CD4-positive, alpha-beta T cell treated with Interleukin-2 at 100 ng/mL for 4 hours (primary cell): ENCODE measurements at places on chromosomes 5 and 9.

DNA sequence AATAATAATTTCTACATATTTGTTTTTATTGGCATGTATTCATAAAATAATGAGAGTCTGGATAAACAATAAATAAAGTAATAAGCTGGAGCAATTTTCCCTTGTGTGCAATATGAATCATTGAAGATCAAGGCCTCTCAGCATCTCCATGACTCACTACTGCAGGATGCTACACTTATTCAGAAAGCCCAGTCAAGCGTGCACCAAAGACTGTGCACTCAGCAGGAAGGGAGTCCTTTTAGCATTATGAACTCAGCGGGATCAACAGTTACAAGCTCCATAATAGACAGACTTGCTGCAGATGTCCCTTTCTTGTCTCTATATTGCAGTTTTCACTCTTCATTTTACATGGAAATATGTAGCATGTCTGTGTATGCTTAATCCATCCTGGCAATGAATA is 485.3 kb downstream of the CDH9 start:
- no peak for DNase-seq

- DNase-seq: no peak
Observed at GRCh38 chr5:13708906-13709305, 235.6 kb downstream of the DNAH5 start.

GRCh38 chr9:112127281-112127680 is 47.8 kb downstream of the SUSD1 start:
- DNase-seq: no peak

DNA sequence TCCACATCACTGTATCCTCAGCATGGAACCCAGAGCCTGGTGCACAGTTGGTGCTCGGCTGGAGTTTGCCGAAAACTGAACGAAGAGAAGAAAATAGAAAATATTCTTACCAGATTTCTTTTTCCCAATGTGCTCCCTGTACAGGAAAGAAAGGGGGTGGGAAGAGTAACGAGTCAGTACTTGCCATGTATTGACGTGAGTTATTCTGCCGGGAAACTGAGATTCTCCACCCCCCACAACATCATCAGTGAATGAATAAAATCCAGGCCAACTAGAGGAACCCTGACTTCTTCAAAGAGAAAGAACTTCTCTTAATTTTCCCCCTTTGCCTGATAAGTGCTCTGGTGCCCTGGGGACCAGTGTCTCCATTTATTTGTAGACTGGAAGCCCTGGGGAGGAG is 80.6 kb downstream of the SH3PXD2B start:
- DNase-seq: no peak

- DNase-seq: no peak
Observed at GRCh38 chr9:89304834-89305188, 6.2 kb upstream of the CKS2 start.

GRCh38 chr5:44875661-44876605 is 67.2 kb downstream of the MRPS30 start:
- DNase-seq: peak; percentile 30

GRCh38 chr5:135880278-135880677 is 15.4 kb downstream of the IL9 start:
- no peak for DNase-seq

- DNase-seq: no peak
Observed at GRCh38 chr5:136162008-136162407, 29.4 kb downstream of the SMAD5 start.

- peak; percentile 63 for DNase-seq
Observed at GRCh38 chr9:63817622-63818518, 1467.1 kb downstream of the FOXD4L5 start.

DNA sequence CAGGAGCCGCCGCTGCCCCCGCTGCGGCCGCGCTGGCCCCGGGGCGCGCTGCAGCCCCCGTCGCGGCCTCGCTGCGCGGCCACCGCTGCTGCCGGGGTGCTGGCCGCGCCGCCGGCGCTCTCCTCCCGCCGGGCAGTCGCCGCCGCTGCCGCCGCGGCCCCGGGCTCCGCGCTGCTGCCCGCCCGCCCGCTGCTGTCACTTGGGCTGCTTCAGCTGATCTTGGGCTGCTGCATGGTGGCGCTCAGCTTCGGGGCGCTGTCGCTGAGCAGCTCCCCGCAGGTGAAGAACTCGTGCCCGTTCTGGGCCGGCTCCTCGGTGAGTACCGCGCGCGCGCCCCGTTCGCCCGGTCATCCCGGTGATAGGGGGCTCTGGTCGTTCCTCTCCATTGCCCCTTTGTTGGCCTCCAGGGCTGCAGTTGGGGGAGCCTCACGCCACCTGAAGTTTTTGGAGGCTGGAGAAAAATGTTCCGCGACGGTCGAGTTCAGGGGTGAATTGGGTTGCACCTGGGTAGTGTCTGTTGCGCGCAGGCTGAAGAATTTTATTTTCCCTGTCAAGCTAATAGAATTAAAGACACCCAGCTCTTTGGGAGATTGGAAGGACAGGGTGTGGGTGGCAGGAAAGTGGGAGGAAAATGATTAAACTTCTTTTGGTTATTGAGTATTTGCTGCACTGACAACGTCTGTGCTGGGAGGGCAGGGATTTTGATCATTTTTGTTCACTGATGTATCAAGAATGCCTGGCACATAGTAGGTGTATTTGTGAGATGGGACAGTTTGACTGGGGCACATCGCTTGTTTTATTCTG is 596 bp downstream of the ENTREP1 start:
- DNase-seq: no peak

DNA sequence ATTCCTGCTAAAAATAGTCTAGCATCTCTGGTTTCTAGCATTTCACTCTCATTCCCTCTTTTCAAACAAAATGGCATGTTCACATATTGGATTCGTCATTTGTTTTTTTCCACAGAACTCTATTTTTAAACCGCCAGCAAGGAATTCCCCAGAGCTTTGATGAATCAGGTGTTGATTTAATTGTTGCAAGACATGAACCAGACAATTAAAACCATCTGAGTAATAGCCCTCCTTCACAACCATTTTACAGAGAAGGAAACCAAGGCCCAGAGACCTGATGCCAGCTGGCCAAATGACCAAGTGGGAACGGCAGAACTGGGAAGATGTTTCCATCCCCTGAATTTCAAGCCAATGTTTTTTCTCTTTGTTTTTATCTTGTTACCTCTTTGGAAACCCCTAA is 167.0 kb downstream of the CAAP1 start:
- no peak for DNase-seq

GRCh38 chr5:102975457-102976182 is 144.3 kb downstream of the GIN1 start:
- DNase-seq: no peak

- DNase-seq: no peak
Observed at GRCh38 chr5:84791730-84792129, 407.1 kb upstream of the EDIL3 start.

GRCh38 chr5:172113036-172113435 is 75.0 kb downstream of the STK10 start:
- peak; percentile 95 for DNase-seq

- no peak for DNase-seq
Observed at GRCh38 chr9:20569525-20569924, 52.8 kb downstream of the MLLT3 start.

DNA sequence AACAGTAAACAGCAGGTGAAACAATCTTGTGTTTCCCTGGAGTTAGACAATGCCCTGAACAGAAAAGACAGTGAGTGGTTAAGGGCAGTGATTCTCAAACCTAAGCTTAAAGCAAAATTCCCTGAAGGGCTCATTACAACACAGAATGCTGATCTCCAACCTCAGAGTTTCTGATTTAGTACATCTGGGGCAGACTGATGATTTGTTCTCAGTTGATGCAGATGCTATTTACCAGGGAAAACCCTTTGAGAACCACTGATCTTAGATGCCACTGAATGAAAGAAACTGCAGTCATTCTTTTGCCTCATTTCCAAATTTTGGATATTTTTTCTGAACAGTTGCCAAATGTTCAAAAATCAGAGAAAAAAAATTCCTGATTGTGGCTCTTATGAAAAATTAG is 18.7 kb upstream of the ADAM19 start:
- no peak for DNase-seq

DNA sequence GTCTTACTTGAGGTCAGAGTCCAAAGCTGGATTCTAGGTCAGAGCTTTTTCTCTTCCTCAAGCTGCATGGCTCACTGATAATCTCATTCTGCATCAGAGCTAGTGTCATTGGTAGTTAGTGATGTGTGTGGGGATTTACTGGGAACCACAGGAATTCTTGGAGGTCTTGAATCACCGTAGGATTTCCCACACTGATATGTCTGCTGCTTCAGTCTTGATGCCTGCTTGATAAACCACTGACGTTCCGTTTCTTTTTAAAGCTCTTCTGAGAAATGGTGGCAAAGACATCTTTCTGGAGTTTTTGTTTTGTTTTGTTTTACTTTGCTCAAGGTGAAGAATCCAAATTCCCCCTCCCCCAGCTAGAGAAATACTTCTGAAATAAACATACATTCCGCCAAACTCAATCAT is 1.2 kb upstream of the GARIN3 start:
- DNase-seq: peak; percentile 83

- DNase-seq: no peak
Observed at GRCh38 chr5:106755789-106756188, 914.9 kb downstream of the EFNA5 start.

DNA sequence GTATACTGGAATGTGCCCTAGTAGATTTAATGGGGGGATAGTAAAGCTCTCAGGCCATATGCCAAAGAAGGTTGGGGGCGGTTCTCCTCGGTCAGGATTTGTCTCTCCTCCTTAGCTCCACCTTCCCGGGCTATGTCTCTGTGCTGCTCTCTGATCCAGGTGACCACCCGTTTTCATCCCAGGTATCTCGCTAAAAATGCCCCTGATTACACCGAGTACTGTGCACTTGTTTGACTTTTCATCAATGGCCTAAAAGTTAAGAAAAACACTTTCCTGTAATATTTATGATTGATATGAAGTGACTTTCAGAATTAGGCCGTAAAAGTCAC is 724 bp downstream of the NDUFS6 start:
- no peak for DNase-seq

- DNase-seq: no peak
Observed at GRCh38 chr5:129899454-129899853, 4.8 kb upstream of the CHSY3 start.

DNA sequence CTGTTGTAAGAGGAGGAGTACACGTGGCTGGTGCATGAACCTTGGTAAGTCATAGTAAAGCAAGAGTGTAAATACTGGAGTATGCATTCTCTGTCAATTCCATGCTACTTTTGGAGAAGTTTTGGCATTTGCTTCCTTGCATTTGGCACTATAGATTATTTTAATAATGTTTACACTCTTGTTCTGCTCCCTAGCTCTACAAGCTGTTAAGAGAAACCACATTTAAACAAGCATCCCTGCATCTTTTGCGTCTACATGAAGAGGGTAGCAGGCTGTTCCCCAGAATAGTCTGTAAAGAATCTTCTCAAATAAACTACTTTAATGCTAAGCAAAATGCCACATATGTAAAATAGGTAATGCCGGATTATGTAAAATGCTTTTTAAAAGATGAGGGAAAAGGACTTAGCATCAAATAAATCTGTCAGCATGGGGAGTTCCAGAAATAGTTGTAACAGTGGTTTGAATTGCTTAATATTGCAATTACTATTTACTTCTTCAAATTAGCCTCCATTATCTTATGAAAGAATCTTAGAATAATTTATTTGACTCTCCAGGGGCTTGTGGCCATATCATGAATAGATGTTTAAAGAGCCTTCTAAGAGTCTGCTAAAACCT is 2127.3 kb upstream of the WWC1 start:
- DNase-seq: no peak
